ENCODE measurements at places on chromosomes 16 and 17. TPM values are rescaled to one million over a fixed set of nuclear protein-coding genes. Genes with fewer than 3 reads are reported as not detected.
A peak's percentile ranks its signal among the peaks of the same experiment; 100 is the strongest.

- no peaks in the 10 kb centered on the region for H3K27me3 ChIP-seq
- no peaks in the 10 kb centered on the region for H3K36me3 ChIP-seq
- H3K4me3 ChIP-seq: peak overlapping the region; percentile 71
- peaks cover 33% of the 10 kb centered on the region for H3K4me1 ChIP-seq
- H3K27ac ChIP-seq: no peak overlapping the region
Measured at GRCh38 chr16:50167556-50167955, 14.4 kb downstream of the TENT4B start.

The FA2H gene
- 1.7 TPM for total RNA-seq

GRCh38 chr16:1290860-1291575 lies 18.4 kb upstream of the UBE2I start:
- no peak for DNase-seq
- peaks cover 45% of the 10 kb centered on the region for H3K27me3 ChIP-seq

The PPM1D gene
- 20.0 TPM for total RNA-seq

GRCh38 chr16:15950161-15950854 lies 892 bp downstream of the ABCC1 start:
- DNase-seq: peak; percentile 41
- H3K27ac ChIP-seq: peak overlapping the region; percentile 95
- H3K4me3 ChIP-seq: peak overlapping the region; percentile 96
- H3K36me3 ChIP-seq: peaks cover 4% of the 10 kb centered on the region
- no peaks in the 10 kb centered on the region for H3K27me3 ChIP-seq

GRCh38 chr17:20053361-20053964 lies 44.3 kb downstream of the SPECC1 start:
- peaks cover 2% of the 10 kb centered on the region for H3K4me1 ChIP-seq
- H3K36me3 ChIP-seq: no peaks in the 10 kb centered on the region
- no peak overlapping the region for H3K27ac ChIP-seq
- H3K27me3 ChIP-seq: peaks cover 17% of the 10 kb centered on the region
- no peak for DNase-seq

DNA sequence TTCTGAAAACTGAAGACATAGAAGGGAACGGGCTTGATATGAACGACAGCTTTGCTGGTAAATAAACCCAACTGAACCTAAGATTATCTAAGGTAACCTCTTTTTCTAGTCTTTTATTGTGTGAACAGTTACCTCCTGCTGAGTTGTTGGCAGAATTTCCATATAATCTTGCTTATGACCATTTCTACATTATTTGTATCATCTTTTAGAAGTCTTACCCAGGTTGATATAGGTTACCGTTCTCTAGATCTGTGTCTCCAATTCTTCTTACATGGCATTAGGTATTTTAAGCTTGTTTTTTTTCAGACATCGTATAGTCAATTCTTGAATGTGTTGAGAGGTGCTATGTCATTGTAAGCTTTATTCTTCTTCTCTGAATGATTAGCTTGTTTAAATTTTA lies 24.3 kb downstream of the TTC19 start:
- H3K4me3 ChIP-seq: no peak overlapping the region
- no peak overlapping the region for H3K27ac ChIP-seq
- H3K27me3 ChIP-seq: no peaks in the 10 kb centered on the region
- no peak for DNase-seq
- peaks cover 4% of the 10 kb centered on the region for H3K36me3 ChIP-seq

- no peaks in the 10 kb centered on the region for H3K36me3 ChIP-seq
- H3K27ac ChIP-seq: no peak overlapping the region
- DNase-seq: no peak
- no peaks in the 10 kb centered on the region for H3K27me3 ChIP-seq
Measured at GRCh38 chr17:69814031-69814430, 261.0 kb upstream of the KCNJ16 start.

The CES5A gene
- total RNA-seq: not detected

GRCh38 chr16:46793841-46794240 lies 37.1 kb downstream of the C16orf87 start:
- H3K27me3 ChIP-seq: no peaks in the 10 kb centered on the region
- DNase-seq: no peak
- peaks cover 2% of the 10 kb centered on the region for H3K36me3 ChIP-seq

The KRT17 gene
- total RNA-seq: not detected

The MYH8 gene
- not detected for total RNA-seq

GRCh38 chr16:71780521-71781089 lies 28.0 kb downstream of the AP1G1 start:
- no peak for DNase-seq
- peaks cover 4% of the 10 kb centered on the region for H3K36me3 ChIP-seq
- peak overlapping the region; percentile 79 for H3K27ac ChIP-seq
- no peak overlapping the region for H3K4me3 ChIP-seq
- H3K4me1 ChIP-seq: peaks cover 30% of the 10 kb centered on the region

The SLC13A2 gene
- not detected for total RNA-seq

DNA sequence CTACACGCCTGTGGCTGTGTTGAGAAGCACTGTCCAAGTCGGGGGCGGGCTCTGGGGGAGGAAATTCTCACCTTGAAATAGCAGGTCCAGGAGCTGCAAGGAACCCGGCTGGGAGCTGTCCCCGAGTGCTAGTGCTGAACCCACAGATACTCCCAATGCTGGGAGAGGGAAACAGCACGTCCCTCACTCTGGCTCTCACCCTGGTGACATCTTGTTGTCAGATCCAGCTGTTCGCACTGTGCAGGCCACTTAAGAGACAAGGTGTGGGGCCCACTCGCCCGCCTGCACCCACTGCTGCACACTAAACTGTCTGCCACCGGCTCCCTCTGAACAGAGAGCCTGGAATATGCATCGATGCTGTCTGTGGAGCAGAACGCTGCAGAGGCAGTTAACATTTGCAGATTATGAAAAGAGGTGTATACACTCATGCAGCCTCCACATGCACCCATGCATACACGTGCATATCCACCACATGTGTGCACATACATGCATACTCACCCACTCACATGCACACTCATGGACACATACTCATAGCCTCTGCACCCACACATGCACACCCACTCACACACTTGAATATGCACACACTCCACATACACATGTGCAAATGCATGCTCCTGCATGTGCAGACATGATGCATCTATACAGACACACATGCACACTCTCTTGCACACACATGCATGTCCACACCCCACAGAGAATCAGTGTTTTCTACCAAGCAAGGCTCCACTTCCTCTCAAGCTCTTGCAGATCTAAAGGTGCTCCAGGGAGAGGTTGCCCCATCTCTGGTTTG lies 42.0 kb downstream of the MGAT5B start:
- H3K27me3 ChIP-seq: peaks cover 35% of the 10 kb centered on the region
- peaks cover 5% of the 10 kb centered on the region for H3K4me1 ChIP-seq
- no peak overlapping the region for H3K4me3 ChIP-seq
- no peak for DNase-seq
- no peak overlapping the region for H3K27ac ChIP-seq

- H3K27me3 ChIP-seq: peaks cover 14% of the 10 kb centered on the region
- H3K4me3 ChIP-seq: no peak overlapping the region
- no peak for DNase-seq
- H3K4me1 ChIP-seq: no peaks in the 10 kb centered on the region
- H3K27ac ChIP-seq: no peak overlapping the region
Measured at GRCh38 chr16:85276721-85277120, 164.4 kb upstream of the CIBAR2 start.

The TEKT3 gene
- not detected for total RNA-seq

- H3K4me1 ChIP-seq: peaks cover 15% of the 10 kb centered on the region
- no peak for DNase-seq
- H3K27me3 ChIP-seq: peaks cover 9% of the 10 kb centered on the region
Measured at GRCh38 chr17:43650471-43650870, 11.3 kb downstream of the MEOX1 start.

DNA sequence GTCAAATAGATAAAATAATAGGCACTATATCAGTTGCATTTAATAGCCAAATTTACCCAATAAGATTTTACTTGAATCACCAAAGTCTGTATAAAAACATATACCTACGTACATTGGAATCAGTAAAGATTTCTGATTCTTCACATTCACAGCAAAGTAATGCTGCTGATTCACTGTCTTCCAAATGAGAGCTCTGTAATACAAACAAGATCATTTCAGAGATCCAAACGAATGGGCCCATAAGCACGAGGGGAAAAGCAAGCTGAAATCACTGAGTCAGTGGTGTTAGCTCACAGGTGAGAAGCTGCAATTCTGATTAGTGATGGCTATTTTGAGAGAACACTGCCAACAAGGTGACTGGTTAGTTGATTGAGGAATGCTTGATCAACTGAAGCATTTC lies 81.3 kb downstream of the SSH2 start:
- H3K4me1 ChIP-seq: peaks cover 13% of the 10 kb centered on the region
- no peaks in the 10 kb centered on the region for H3K36me3 ChIP-seq
- H3K27ac ChIP-seq: no peak overlapping the region

DNA sequence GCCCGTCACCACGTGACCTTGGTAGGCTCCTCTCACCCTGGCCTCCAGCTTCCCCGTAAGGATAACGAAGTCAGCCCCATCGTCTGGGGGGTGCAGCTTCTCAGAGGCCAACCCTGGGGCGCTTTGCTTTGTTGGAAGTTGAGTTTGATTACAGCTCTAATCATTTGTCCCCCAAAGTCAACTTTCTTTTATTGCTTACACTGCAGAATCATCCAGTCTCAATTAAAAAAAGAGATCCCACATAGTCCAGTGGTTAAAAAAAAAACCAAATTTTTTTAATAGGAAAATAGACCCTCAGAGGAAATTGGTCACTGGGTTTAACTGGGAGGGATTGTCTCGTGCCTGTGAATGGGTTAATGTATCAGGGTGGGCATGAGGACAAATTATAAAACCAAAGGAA lies 7.8 kb upstream of the GPRC5C start:
- DNase-seq: no peak
- no peak overlapping the region for H3K27ac ChIP-seq
- peaks cover 58% of the 10 kb centered on the region for H3K27me3 ChIP-seq
- H3K4me3 ChIP-seq: no peak overlapping the region
- peaks cover 4% of the 10 kb centered on the region for H3K4me1 ChIP-seq

The MYH2 gene
- total RNA-seq: not detected

The TBX4 gene
- not detected for total RNA-seq

GRCh38 chr17:21193031-21193430 lies 20.9 kb downstream of the TMEM11 start:
- H3K4me3 ChIP-seq: no peak overlapping the region
- H3K27me3 ChIP-seq: no peaks in the 10 kb centered on the region
- H3K4me1 ChIP-seq: peaks cover 2% of the 10 kb centered on the region
- DNase-seq: no peak

- H3K4me1 ChIP-seq: no peaks in the 10 kb centered on the region
- no peaks in the 10 kb centered on the region for H3K36me3 ChIP-seq
- H3K4me3 ChIP-seq: no peak overlapping the region
Measured at GRCh38 chr16:65657556-65657955, 535.7 kb upstream of the CDH11 start.

DNA sequence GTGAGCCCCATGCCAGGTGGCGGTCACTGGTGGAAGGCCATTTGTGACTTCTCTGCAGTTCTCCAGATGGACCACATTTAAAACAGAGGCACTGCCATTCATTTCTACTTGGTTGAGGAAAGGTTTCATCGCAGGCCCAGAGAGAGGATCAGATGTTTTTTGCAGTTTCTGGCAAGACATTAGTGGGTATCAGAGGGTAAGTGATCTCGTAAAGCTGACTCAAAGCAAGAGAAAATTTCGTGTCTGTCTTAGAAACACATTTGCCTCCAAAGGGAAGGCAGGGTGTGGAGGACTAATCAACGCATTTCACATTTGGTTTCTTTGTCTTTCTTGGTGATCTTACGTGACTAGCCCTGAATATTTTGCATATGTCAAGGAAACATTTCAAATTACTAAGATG lies 81.8 kb downstream of the PRKCB start:
- peaks cover 3% of the 10 kb centered on the region for H3K36me3 ChIP-seq
- DNase-seq: no peak
- H3K4me1 ChIP-seq: peaks cover 32% of the 10 kb centered on the region
- no peak overlapping the region for H3K4me3 ChIP-seq
- H3K27me3 ChIP-seq: no peaks in the 10 kb centered on the region
- H3K27ac ChIP-seq: no peak overlapping the region

DNA sequence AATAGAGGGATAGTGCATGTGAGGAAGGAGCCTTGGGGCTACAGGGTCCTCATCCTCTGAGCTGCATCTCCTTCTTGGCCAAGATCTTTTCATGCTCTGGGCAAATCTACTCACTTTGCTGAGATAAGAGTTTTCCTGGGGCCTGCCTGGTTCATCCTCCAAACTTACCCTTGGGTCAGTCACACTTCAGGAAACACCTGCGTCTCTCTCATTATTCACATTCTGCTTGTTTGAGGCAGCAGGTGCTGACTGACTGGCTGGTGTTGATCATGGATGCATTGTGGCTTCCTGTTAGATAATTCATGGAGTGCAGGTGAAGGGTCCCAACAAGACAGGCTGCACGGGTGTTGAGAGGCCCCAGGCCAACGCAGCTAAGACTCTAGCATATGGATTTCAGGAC lies 162.6 kb downstream of the SALL1 start:
- DNase-seq: no peak
- no peaks in the 10 kb centered on the region for H3K27me3 ChIP-seq
- no peaks in the 10 kb centered on the region for H3K36me3 ChIP-seq
- H3K4me1 ChIP-seq: no peaks in the 10 kb centered on the region

- no peak overlapping the region for H3K27ac ChIP-seq
- H3K4me1 ChIP-seq: no peaks in the 10 kb centered on the region
- no peaks in the 10 kb centered on the region for H3K36me3 ChIP-seq
- no peak for DNase-seq
Measured at GRCh38 chr17:52201767-52202519, 43.4 kb upstream of the CA10 start.

DNA sequence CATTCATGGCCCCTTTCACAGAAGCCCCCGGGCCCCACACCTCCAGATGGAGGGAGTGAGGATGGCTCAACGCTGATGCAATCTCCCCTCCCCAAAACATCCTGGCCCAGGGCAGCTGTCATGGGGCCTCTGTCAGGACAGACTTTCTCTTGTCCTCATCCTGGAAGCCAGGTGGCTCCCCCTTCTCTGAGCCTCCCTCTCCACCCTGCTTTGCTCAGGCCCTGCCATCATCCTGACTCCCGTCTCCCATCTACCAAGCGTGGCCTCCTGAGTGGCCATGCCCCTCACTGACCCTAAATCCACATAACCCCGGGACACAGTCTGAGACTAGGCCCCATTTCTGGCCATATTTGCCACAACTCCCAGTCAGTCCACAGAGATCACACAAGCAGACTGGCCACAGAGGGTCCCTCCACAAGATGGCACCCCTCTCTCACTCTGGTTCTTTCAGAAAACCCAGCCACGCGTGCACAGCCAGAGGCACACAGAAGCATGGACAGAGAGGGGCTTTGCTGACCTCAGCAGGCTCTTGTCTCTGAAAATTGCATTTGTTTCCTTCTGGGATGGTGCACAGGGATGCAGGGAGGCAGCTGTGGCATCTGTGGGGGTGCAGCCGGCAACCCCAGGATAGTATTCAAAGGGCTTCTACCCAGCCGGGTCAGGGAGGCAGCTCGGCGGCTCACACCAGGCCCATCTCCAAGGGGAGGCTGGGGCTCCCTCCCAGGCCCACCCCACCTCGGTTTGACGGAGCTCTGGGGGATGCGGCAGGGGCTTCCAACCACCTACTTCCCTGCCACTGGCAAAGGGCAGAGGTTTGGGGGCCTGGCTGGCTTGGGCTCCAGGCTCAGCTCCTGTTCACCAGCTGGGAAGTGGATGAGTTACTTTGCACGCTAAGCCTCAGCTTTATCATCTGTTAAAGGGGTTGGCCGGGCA lies 16.9 kb downstream of the DOC2B start:
- no peak overlapping the region for H3K4me3 ChIP-seq
- peaks cover 5% of the 10 kb centered on the region for H3K4me1 ChIP-seq
- H3K27ac ChIP-seq: no peak overlapping the region
- no peak for DNase-seq
- peaks cover 20% of the 10 kb centered on the region for H3K27me3 ChIP-seq

The KRTAP9-8 gene
- total RNA-seq: not detected

The TPSB2 gene
- total RNA-seq: not detected
